ENCODE measurements at places on chromosomes 2 and 18.

DNA sequence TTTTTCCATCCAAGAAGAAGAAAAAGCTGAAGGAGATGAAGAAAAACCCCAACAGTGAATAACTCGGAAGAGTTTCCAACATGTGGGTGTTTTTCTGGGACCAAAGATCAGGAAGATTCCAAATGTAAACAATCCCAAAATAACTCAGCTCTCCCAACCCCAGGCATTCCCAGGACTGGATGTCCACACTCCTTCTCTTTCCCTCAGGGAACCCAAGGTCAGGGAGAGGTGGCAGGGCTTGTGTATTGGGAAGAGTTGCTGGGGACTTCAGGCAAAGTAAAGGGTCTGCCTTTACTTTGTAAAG, 268.0 kb downstream of the DYSF start:
- DNase-seq, result no peak

GRCh38 chr18:46387441-46388131, 269.4 kb downstream of the LOXHD1 start:
- DNase-seq, result no peak

- DNase-seq, result no peak
Observed at GRCh38 chr2:56011624-56012023, 88.0 kb upstream of the EFEMP1 start.

- DNase-seq, result no peak
Observed at GRCh38 chr18:56521263-56521662, 117.1 kb downstream of the TXNL1 start.

GRCh38 chr2:174121612-174122011, 126.7 kb downstream of the OLA1 start:
- DNase-seq, result no peak

DNA sequence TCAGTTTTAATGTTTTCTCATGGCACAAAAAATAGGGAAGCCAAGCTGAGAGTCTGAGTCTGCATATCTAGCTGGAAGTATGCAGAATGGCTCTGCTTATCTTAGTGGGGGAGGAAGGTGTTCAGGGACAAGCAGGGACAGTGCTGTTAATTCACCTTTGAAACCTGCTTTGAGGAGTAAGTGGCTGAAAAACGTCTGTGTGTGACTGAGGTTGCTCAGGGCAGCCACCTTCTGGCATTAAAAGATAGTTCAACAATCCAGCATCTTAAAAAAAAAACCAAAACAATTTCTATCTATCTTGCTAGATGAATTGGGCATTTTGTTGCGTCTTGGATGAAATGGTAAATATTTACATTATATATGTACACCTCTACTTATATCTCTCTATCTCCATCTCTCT, 2.0 kb upstream of the TRPM8 start:
- DNase-seq, result no peak

DNA sequence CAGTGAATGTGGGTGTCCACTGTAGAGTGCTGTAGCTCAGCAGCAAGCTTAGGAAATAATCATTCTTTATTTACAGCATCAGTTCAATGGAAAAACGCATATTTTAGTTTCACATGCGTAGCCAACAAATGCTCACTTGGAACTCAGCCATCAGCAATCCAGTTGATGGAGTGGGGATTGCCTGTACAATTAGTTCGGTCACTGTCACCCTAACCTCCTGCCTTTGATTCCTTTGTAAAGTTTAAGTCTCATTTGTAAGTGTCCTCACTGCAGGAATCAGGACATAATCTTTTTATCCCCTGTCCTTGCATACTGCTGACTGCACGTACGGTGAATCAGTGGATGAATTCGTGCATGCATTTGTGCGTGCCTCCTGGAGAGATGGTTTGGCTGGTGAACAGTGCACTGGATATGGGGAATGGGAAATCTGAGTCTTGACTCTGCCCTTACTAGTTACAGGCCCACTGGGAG, 55.9 kb downstream of the RAB31 start:
- DNase-seq, result no peak

DNA sequence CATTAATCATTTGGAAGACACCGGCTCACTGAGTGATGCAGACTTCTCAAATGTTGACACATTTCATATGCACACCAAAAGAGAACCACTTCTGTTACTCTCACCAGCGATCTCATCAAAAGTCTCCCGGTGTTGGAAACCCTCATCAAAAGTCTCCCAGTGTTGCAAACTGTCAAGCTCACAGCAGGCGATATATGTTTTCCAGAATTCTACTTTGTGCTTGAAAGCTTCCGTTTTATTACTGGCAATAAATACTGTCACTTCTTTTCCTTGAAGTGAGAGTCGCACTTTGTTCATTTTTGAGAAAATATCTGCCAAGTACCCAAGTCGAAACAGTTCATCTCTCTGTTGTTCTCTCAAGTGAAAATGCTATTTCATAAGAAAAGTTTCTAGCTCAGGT, 20.5 kb downstream of the MLPH start:
- no peak for DNase-seq

DNA sequence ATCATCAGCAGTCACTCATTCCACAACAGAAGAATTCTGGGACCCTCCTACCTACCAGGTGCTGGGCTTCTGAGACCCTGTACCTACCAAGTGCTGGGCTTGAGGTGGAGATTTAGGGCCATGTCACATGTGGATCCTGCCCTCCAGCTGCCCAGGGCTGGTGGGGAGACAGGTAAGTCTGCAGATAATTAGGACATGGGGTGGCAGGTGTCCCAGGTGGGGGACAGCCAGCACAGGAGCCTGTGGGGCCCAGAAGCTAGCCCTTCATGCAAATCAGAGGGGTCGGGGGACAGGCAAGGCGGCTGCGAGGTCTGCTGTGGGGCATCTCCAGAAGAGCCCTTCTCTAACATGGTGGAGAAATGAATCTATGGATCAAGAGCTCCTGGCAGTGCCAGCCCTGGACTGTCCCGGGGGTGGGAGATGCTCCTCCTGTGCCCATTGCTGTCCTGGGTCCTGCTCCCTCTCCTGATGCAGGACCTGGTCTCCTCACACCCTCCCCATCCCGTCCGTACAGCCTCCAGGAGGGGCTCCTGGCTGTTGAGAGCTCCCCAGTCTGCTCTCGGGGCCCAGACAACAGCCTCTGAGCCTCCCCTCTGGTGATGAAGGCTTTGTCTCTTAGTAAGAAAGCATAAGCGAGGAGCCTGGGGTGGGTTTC, 106.3 kb upstream of the GLI2 start:
- no peak for DNase-seq

DNA sequence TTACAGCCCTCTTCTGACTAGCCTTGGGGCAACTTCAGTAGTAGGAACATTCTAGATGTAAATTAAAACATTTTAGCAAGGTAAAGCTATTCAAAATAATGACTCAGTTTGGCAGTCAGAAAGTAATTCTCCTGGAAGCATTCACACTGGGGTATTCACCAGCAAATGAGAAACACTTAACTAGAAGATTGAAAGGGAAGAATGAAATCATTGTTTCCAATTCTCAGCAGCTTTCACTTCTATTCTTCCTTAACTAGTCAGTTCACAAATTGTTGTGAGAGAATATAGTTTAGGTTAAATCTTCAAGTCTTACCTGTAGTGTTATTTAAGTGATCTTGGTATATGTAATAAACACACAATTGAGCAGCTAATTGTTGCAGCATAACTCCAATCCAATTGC, 1135.6 kb upstream of the FAM98A start:
- no peak for DNase-seq

DNA sequence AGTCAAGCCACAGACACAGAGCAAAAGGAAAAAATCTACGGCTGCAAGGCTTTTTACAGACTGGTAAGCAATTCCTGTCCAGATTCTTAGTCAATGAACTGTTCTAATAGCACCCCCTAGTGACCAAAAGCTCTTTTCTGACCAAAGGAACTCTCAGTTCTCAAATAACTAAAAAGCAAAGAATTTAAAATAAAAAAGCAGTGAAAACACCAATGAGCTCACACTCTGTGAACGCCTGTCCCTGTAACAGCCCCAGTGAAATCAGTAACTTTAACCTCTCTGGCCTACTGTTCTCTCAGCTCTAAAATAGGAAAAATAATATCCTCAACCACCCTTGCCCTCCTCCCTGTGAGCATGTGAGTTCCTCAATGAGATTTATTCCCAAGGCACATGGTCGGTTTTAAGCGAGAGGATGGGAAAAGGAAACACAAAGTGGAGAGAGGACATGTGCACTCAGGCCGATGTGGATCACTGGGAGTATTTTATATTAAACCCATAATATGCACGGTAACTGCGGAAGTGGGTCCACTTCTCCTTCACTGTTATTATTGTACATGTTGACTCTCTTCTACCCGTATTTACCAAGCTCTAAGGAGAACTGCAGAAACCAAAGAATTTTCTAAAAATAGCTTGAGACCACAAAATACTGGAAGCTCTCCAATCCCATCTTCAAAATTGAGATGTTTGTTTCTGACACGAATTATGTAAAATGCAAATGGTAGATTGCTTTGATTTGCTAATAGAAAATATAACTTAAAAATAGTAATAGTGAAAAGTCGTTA, 128.5 kb downstream of the STK39 start:
- DNase-seq, result no peak

- DNase-seq, result no peak
Observed at GRCh38 chr2:129748653-129749052, 230.8 kb upstream of the RAB6C start.

DNA sequence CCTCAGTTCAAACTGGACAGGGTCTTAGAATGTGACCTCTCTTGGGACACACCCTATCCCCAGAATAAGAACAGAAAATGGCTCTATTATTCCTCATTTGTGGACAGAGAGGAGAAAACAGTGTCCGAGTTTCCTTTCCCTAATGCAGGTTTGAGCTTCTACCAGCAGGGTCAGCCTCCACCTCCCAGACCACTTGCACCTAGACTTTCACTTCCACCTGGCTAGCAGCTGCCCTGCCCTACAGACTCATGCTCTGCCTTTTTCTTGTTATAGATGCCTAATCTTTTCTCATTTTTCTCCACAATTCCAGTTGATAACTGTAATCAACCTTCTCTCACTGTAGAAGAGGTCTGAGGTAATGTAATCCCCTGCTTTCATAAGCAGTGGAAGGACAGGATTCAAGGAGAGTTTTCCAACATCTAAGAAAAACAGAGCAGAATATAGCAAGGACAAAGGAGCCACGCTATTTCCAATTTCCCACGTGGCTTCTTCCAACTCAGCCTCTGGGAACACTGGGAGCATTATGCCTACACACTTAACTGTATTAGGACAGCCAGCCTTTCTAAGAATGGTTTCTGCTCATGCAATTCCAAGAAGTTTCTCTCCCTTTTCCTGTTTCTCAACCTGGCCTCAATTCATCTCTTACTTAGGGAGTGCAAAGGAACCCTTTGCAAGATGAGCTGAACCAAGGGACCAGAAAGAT, 239.8 kb downstream of the BCL11A start:
- no peak for DNase-seq

GRCh38 chr2:186868344-186868743, 19.4 kb upstream of the ZSWIM2 start:
- DNase-seq, result no peak

DNA sequence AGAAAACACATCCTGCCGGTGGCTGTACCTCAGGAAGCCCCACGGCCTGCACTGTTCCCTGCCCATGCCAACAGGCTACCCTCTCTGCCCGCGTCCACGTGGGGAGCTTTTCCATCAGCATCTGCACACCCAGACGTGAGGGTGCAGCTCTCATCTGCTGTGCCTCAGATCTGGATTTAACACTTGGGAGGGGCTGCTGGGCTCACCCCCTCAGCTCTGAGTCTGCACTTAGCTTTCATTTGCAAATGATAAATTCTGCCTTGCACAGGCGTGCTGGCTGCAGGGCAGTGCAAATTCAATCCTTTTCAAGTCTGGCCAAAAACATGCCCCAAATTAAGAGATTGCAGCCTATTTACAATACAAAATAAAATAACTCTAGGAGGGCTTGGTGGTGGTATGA, 245.7 kb downstream of the TWIST2 start:
- no peak for DNase-seq

DNA sequence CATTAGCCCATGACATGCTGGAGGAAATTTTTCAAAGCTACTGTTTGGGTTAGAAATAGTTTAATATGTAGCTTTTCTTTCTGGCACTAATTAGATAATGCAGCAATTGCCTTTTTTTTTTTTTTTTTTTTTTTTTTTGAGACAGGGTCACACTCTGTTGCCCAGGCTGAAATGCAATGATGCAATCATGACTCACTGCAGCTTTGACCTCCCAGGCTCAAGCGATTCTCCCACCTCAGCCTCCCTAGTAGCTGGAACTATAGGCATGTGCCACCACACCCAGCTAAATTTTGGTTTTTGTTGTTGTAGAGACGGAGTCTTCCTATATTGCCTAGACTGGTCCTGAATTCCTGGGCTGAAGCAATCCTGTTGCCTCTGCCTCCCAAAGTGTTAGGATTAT, 136.2 kb downstream of the SP100 start:
- DNase-seq, result no peak
